ENCODE measurements at places on chromosomes 3 and 15.
A peak's percentile ranks its signal among the peaks of the same experiment; 100 is the strongest.

GRCh38 chr15:40956541-40956982 lies 3.3 kb downstream of the CHAC1 start:
- DNase-seq = no peak

DNA sequence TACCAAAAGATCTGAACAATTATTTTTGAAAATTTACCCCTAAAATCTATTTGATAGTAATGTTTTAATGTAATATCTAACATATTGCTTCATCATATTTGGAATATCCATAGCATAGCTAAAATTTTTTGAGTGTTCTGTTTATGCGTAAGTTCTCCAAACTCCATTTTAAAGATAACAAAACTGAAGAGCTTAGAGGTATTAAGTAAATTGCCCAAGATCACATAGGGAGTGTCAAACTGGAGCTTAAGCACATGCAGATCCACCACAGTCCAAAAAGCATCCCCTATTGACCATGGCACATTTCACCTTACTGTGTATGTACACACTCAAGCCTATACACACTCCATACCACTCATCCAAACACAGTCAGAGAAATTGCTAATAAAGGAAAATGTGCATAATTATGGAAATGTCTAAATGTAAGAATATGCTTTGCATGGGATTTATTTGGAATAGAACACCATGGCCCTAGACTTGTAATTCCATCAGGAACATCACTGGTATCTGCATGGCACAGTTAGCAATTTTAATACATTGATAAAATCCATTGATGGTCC lies 85.2 kb upstream of the TGFBR2 start:
- DNase-seq = no peak

DNA sequence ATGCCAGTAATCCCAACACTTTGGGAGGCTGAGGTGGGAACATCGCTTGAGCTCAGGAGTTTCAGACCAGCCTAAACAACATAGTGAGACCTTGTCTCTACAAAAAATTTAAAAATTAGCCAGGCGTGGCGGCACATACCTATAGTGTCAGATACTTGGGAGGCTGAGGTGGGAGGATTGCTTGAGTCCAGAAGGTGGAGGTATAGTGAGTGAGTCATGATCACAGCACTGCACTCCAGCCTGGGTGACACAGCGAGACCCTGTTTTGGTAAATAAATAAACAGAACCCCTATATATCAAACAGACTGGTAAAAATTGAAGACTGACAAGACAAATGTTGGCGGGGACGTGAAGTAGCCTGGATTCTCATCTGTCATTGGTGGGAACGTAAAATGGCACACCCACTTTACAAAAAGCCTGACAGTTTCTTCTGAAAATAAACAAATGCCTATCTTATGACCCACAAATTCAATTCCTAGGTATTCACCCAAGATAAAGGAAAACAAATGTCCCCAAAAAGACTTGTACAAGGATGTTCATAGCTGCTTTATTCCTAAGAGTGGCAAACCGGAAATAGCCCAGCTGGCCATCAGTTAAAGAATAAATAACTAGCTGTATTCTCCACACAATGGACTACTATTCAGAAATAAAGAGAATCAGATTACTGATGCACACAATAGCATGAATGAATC lies 47.0 kb upstream of the GK5 start:
- no peak for DNase-seq

GRCh38 chr3:65936908-65937638 lies 101.6 kb downstream of the MAGI1 start:
- DNase-seq = peak; percentile 6

- no peak for DNase-seq
These were observed 361.6 kb downstream of the ROBO1 start for GRCh38 chr3:79406175-79406574.
